ENCODE measurements at places on chromosomes 11 and 22.
A peak's percentile ranks its signal among the peaks of the same experiment; 100 is the strongest.

GRCh38 chr11:123775715-123776549 lies 21.6 kb upstream of the OR6X1 start:
- DNase-seq, result no peak

DNA sequence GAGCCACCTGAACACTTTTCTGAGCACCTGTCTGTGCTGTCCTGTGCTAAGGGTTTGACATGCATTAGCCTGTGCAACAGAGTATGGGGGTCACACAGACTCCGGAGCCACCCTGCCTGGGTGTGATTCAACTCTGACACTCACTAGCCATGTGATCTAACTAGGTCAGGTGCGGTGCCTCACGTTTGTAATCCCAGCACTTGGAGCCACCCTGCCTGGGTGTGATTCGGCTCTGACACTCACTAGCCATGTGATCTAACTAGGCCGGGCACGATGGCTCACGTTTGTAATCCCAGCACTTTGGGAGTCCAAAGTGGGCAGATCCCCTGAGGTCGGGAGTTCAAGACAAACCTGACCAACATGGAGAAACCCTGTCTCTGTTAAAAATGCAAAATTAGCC lies 11.4 kb downstream of the UBE2L6 start:
- no peak for DNase-seq

GRCh38 chr11:19820100-19820499 lies 107.5 kb downstream of the NAV2 start:
- peak; percentile 30 for DNase-seq

DNA sequence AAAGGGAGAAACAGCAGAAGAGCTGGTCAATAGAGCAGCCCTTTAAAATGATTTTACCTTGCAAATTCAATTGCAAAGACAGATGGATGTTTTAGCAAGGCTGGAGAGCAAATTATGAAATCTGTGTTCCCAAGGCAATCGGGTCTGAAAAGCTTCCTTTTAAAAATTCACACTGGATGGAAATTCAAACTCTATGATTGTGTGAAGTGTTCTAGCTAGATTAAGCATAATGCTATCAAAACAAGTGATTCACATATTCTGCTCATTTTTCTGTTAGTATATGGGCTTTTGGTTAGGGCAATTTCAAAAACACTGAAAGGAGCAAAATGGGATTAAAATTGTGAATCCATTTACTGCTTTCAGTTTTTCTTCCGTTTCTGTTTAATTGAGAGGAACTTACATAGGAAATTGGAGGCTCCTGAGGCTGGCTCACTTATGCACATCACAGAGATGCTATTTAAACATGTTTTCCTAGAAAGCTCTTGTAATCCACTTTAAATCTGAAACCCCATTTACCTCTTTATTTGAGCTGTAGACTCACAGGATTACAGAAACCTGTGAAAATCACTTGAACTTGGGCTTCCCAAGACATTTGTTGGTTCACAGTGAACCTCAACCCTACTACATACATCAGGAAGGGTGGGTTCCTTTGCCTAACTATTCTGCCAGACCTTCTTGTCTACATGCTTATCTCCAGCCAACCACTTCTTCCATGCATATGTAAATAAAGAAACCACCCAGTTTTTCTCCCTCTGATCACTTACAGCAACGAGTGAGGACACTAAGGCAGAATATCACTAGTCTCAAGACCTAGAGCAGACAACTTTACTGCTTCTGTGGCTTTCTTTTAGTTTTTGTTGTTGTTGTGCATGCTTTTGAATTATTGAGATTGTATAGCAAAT lies 201.9 kb upstream of the PITPNB start:
- DNase-seq, result no peak

GRCh38 chr22:48722661-48723060 lies 1105.0 kb downstream of the BRD1 start:
- no peak for DNase-seq

GRCh38 chr11:71301858-71302533 lies 49.6 kb upstream of the SHANK2 start:
- DNase-seq, result no peak

DNA sequence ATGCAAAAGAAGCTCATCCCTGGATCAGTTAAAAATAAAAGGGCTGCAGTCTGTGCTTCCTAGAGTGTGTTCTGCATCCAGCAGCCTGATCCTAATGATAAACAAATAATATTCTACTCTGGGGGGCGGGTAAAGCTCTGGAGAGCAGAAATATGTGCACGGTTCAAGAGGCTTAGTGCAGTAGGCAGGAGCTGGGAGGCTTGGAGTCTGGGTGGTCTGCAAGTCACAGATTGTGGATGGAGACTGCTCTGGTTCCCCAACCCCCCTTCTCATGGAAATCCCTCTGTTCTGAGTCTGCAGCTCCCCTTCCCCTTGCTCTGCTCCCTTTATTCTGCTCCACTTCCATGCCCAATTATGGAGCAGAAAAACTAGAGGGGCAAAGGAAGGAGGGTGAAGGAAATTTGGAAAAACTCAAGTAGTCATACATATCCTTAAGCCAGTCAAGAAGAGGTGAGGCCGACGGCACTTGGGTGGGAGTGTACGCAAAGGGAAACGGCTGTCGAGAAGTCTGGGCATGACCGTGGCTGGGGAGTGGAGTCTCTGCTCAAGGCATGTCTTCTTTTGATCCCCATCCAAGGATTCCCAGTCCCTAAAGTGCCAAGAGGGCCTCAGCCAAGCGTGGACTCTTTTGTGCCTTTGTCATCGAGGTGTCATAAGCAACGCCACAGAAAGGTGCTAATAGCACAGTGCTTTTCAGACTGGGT lies 16.3 kb upstream of the CLMP start:
- DNase-seq, result no peak

DNA sequence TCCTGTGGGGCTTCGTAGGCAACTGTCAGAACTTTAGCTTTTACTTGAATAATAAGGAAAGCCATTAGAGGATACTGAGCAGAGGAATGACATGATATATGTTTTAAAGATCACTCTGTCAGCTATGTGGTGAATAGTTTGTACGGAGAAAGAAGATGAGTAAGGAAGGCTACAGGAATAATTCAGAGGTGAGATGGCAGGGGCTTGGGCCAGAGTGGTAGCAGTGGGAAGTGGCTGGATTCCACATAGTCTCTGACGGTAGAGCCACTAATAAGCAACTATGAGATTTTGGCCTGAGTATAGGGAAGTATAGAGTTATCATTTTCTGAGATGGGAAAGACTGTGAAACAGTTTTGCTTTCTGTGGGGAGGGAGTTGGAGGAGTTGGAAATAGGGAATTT lies 93.9 kb upstream of the MTMR2 start:
- DNase-seq, result no peak

DNA sequence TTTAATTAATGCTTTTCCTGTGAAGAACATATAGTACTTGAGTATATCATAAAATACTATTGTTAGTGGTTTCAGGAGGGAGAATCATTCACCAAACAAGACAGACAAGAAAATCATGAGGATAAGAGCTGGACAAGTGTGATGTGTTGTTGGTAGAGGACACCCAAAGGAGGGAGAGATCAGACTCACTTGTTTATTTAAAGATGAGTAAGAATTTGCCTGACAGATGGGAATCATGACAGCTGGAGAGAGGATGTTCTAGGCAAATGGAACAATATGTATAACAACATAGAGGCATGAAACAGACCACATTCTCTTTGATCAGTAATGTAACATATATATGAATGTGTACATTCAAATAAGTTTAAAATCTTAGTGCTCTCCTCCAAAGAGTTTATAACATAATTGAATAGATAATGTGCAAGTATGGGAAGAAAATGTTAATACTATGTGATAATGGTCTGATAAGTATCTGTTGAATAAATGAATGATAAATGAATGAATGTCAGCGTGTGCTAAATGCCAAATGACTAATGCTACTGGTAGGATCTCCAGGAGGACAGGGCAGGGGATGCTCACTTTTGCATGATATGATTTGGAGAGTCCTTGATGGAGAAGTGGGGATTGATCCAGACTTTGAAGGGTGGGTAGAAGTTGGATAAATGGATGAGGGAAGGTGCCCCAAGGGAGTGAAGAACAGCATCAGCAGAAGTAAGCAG lies 228.9 kb upstream of the SORL1-AS1 start:
- DNase-seq, result no peak
